ENCODE measurements at places on chromosomes 4 and X.

DNA sequence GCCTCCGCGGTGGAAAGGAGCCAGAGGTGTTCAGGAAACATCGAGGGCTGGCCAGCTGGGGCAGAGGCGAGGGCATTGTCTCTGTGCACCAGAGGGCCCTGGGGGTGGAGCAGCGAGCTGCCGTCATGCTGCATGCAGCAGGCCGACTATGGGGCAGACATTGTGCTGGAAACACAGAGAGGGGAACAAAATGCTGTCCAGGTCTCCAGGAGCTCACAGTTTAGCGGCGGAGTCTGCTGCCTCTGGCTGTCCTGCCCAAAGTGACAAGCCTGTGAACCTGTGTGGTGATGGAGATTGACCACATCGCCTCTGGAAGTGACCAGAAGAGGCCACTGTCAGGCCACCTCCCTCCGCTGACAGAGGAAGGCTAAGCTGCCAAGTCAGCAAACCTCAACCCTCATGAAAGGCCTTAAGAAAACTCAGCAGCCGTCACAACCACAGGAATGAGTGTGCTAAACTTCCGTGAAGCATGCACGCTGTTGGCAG is 20.1 kb upstream of the SASH3 start:
- DNase-seq, result no peak

DNA sequence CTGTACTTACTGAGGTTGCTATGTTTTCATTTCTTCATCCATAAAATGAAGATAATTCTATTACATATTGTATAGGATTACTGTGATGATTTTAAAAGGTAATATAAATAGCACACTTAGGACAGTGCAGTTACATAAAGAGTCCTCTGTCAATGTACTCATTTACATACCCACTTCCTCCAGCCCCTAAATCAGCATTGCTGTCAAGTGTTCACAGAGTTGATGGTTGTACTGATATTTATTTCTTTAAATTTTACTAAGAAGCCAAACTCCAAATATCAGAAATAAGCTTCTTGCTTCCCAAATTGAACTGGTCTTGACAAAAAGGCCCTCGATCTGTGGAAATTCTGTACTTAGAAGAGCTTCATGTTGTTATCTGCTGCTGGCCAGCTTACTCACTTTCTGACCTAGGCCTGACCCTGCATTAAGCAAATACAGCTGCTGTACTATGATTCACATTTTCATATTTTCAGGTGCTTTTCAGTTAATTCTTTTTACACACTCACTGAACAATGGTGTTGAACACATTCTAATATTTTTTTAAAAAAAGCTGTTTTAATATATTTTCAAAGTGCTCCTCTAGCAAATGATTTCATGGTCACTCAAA is 259.6 kb downstream of the UNC5C start:
- DNase-seq, result no peak

GRCh38 chrX:101729986-101730385 is 70.3 kb upstream of the ARMCX2 start:
- DNase-seq, result no peak

GRCh38 chr4:26871611-26872010 is 11.0 kb downstream of the STIM2 start:
- DNase-seq, result no peak

GRCh38 chrX:2500803-2501558 is at the start of the genes DHRSX and ZBED1:
TSS of gene DHRSX (minus strand) at chrX:2500976. CDS start at chrX:2500925, 51 bp downstream.
TSS of gene ZBED1 (minus strand) at chrX:2500976. CDS start at chrX:2490719, 10,257 bp downstream.
- DNase-seq, result no peak

Data from upper lobe of right lung (tissue), 1 donor.